A549 (cell line): ENCODE measurements at places on chromosomes 3 and 15.
A peak's percentile ranks its signal among the peaks of the same experiment; 100 is the strongest.

- no peak for DNase-seq
These were observed 14.6 kb downstream of the SCG5 start for GRCh38 chr15:32656091-32656490.

DNA sequence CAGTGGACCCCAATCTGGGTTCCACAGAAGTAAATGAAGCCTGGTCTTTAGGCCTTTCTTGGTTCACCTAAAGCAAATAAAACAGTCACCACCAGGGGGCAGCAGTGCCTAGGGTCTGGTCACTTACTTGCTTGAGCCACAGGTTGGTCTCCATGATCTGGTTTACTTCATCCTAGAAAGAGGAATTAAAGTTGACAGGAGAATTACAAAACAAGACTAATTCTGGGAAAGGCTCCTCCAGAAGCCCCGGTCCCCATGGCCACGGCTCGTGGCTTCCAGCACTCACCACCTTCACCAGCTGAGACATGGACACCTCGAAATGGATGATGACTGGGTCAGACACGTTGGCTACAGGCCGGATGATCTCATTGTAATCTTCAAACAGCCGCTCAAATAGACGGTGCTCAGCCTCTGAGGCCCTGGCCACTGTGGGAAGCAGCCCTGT lies 2.3 kb downstream of the CHRNA3 start:
- DNase-seq, result peak; percentile 89

DNA sequence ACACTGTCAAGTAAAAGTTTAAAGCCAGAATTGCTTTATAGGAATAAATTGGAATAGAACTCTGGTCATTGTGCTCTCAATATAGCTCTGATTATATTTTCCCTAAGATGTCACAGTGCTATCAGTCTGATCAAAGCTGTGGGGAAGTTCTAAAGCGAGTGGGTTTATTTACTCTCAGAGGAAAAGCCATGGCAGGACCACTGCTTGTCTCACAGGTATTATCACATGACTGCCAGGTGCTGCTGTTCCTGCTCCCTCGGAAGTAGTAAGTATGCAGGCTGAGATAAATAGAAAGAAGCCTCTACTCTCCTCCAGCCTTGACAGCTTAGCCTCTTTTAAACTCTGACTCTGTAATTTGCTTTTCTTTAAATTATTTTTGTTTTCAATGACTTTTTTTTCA lies 49.1 kb upstream of the UTS2B start:
- DNase-seq, result no peak

DNA sequence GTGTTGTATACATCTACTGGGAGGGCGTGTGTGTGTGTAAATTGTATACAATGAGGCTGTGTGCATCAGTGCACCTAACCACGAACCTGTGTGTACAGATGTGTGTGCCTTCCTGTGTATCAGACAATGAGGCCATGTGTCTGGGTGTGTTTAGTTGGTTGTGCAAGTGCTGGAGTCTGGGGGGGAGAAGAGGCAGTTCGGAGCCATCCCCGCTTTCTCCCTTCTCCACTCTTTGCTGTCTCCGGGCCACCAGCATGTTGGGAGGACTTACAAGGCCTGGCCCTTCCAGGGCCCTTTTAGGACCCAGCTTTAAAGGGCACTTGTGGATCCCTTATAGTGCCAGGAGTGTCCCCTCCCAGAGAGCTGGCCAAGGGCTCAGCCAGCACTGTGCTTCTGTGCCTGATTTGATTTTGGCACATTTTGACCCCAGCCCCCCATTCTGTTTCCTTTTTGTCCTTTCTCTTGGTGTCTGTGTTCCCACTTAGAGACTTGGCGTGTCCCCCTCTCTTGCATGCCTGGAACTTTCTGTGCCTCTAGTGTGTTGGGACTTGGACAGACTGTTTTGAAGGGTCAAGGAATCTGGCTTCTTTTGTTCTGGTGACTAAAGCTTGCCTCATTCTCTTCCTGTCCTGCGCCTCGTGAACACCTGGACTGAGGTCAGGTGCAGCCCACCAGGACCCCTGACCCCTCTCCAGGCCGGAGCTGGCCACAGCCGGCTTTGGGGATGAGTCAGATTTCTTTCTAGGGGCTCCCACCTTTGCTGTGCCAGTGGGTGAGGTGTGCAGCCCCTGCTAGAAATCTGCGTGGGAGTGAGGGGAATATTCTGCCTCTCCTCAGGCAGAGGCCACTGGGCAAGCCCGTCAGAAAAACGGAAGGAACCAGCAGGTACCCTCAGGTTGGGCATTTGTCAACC lies 1.5 kb downstream of the CTDSPL start:
- DNase-seq, result no peak

DNA sequence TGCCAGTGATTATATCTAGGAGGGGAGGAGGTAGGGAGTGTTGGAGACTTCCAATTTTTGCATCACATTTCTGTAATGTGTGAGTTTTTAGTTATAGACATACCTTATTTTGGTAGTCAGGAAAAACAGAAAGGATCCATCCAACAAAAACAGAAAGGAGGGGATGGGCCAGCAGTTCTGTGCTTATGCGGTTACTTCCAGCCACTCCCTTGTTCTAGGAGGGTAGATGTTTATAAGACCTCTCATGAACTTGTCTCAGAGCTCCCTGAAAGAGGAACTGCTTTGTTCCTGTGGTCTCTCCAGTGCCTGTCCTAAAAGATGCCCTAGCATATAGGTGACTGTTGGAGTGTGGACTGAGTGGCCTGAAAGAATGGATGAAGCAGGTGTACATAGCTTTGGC lies 323.3 kb downstream of the CACNA2D3 start:
- no peak for DNase-seq

DNA sequence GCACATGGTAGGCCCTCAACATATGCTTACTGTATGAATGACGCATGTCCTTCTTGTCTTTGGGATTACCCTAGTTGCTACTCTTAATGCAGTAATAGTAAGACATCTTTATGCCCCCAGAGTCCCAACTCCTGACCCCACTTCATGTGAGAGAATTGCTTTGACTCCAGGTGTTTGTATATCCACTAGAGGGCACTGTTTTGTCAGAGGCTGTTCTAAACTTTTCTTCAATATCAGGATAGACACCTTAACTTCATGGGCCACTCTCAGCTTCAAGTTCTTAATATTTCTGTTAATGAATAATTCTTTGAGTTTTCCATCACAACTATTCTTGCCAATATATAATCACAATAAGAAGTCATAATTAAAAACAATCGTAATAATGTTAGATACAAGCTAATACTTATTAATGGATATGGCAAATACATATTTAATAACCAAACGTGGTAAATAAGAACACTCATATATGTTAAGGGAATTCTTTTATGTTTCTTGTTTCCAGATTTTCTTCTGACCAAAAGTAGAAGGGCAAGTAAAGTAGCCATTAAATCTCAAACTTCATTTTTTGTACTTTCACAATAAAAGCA lies 337.2 kb upstream of the DNAJC19 start:
- DNase-seq, result peak; percentile 7

DNA sequence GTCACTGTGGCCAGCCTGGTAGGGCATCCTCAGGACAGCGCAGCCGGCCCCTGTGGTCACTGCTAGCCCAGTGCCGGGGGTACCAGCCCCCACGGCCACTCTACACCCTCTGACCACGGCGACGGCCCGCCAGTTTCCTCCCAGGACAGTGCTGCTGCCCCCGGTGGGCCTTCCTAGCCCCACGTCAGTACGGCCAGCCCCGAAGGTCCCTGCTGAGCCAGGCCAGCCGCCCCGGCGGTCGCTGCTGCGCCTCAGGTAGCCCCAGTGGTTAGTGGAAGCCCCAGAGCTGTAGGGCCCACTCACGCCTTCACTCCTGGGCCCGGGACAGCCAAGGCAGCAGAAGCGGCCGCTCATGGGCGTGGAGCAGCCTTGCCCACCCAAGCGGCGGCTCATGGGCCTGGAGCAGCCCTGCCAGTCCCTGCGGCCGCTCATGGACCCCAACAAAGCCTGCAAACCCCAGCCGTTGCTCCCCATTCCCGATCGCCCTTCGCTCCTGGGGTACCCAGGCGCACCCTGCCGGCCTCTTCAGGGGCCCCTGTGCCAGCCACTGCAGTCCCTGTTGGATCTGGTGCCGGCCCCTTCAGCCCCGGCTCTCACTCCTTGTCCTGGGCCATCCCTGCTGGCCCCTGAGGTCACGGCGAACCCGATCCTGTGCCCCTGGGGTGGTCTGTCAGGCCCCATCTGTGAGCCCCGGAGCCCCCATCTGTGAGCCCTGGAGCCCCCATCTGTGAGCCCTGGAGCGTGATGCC lies 9.5 kb upstream of the ROPN1B start:
- DNase-seq, result no peak

DNA sequence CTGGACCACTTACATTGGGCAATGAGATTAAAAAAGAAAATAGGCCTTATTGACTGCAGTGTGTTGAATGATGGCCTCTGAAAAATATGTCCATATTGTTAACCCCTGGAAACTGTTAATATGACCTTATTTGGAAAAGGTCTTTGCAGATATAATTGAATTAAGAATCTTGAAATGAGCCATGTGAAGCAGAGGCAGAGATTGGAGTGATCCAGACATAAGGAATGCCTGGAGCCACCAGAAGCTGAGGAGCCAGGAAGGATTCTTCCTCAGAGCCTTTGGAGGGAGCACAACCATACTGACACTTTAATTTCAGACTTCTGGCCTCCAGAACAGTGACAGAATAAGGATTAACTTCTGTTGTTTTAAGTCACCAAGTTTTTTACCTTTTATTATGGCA lies 510.4 kb upstream of the AGTR1 start:
- DNase-seq, result no peak

- DNase-seq, result no peak
These were observed 141.4 kb upstream of the SLC6A11 start for GRCh38 chr3:10674578-10674977.

GRCh38 chr3:10440684-10441083 lies 64.7 kb downstream of the ATP2B2 start:
- no peak for DNase-seq

GRCh38 chr3:197038679-197039462 lies 9.3 kb upstream of the MELTF start:
- no peak for DNase-seq

GRCh38 chr15:43859546-43859945 lies 32.7 kb downstream of the WDR76 start:
- no peak for DNase-seq

DNA sequence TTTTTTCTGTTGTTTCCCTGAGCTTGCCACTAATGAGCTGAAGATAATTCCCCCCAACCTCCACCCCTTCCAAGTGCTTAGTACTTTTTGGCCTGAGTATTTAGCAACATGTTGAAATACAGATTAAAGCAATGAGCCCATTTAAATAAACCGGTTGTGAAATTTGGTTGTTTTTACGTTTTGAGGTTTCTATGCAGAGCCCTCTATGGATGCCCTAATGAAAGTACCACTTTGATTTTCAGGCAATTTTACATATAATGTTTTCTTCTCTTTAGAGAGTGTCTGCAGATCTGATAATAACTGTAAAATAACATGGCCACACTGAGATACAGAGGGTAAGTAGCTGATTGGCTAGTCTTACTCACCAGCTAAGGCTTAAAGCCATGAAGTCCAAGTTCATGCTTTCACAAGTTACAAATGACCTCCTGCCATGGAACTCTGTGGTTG lies 139.4 kb upstream of the SLC7A14 start:
- DNase-seq, result no peak

DNA sequence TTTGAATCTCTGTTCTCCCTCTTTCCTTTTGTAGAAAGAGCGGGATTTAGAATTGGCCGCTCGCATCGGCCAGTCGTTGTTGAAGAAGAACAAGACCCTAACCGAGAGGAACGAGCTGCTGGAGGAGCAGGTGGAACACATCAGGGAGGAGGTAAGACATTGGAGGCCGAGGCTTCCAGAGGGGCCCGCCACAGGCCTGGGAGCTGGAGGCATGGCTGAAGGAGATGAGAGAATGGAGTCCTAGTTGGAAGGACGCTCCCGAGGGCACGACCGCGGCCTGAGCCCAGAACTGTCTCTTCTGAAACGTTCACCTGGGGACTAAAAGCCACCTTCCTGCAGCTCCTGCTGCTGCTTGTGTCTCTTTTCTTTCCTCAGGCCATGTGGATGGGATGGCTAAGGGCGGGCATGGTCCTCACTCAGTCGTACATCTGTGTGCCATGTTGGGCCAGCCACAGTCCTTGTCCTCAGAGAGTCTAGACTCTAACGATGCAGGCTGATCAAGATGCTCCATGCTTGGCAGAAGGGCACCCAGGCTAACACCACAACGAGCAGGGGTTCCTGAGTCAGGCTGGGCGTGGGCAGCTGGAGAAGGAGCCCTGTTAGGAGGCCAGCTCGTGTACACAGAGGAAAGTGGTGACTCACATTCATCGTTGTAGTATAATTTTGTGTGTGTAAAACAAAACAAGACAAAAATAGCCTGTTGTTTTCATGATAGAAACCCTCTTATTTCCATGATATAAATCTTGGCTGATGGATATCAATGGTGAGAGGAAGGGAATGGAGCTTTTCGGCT lies 81.1 kb downstream of the CCK start:
- DNase-seq, result no peak

DNA sequence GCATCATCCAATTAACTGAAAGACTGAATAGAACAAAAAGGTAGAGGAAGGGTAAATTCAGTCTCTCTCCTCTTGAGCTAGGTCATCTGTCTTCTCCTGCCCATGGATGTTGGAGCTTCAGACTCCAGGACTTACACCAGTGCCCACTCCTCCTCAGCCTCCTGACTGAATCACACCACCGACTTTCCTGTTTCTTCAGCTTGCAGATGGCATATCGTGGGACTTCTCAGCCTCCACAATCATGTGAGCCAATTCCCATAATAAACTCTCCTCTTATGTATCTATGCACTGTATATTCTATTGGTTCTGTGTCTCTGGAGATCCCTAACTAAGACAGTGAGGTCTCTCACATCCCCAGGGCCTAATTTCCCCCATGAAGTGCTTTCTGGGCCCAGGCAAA lies 140.4 kb downstream of the CD47 start:
- DNase-seq, result no peak

- DNase-seq, result no peak
These were observed 556 bp downstream of the PEX5L start for GRCh38 chr3:180036092-180036670.

DNA sequence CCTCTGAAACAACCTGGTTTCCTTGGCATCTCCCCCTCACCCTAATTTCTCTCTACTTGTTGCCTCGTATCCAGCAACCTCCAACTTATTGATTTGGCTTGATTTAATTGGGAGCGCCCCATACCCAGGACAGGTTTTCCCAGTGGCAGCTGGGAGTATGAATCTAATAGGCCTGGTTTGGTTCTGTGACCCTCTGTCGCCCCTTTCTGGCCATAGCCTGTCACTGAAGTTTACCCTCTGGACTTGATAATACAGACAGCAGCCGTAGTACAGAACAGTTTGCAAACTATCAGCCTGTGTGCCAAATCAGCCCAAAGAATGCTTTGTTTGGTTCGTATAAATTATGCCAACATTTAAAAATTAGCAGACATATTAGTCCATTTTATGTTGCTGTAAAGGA lies 525.1 kb upstream of the GOLIM4 start:
- DNase-seq, result peak; percentile 0

GRCh38 chr3:44969828-44970179 lies 6.2 kb downstream of the ZDHHC3 start:
- DNase-seq, result no peak

- DNase-seq, result no peak
These were observed 48.6 kb upstream of the SLCO2A1 start for GRCh38 chr3:134078169-134078831.

GRCh38 chr15:25682340-25682739 lies 180.8 kb downstream of the ATP10A start:
- DNase-seq, result no peak

GRCh38 chr3:128385080-128385832 lies 81.4 kb downstream of the DNAJB8 start:
- DNase-seq, result no peak

- no peak for DNase-seq
These were observed 24.6 kb upstream of the LRRFIP2 start for GRCh38 chr3:37198996-37199395.

GRCh38 chr3:177085794-177086193 lies 111.5 kb downstream of the TBL1XR1 start:
- DNase-seq, result no peak

GRCh38 chr3:187014417-187014864 lies 84.1 kb downstream of the ST6GAL1 start:
- DNase-seq, result no peak
